ENCODE measurements at places on chromosomes 12 and 14.

GRCh38 chr14:20328705-20329104 lies 4.4 kb downstream of the CCNB1IP1 start:
- no peak for DNase-seq

DNA sequence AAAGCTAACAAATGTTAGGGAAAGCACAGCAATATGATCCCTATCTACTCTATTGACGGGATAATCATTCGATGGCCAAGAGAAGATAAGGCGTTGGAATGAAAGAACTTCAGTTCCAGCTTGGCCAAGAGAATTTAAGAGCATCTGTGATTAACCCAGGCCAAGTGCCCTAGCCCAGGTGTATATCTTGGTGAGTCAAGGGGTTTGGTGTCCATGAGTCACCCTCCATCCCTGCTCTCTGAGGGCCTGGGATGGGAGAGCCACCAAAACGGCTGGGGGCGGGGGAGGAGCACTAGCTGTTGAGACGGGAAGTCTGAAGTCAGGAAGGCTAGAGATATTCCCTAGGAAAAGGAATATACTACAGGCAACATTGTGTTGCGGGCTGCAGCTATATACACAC lies 13.0 kb downstream of the TBPL2 start:
- peak; percentile 25 for DNase-seq

GRCh38 chr12:96456265-96456974 lies 33.0 kb upstream of the CFAP54 start:
- DNase-seq: no peak

DNA sequence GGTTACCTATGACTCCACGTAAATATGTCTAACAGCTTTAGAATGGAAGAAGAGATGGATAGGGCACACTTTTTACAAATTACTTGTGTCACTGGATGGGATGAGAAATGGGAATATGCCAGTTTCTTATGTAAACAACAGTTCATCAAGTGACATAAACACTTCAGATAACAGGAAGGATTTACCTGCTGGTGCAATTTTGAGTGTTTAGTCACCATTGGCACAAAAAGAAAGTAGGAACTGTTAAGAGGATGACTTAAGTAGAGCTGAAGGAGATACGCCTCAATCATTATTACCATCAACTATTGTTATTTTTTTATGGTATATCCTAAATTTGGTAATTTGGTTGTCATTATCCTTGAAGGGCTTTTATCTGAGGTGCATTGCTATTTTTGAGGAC lies 83.2 kb downstream of the RMST start:
- no peak for DNase-seq

DNA sequence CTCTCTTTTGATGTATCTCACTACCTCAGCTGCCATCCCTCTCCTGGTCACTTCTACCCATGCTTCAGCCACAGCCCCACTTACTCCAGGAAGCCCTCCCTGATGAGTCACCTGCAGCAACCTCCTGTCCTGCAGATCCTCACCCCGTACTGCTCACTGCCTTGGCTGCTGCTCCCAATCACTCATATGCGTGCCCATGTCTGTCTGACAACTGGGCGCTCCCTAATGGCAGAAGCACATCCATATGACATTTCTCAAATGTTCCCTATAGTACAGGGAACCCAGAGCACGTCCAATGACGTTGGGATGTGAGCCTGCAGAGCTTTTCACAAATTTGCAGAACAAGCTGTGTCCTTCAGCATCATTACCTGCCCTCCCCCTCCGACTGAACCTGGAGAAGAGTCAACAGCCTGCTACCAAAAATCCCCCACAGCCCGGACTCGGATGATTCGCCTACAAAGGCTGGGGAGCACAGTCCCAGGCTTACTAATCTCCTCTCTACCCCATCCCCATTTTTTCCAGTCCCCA lies 90.0 kb downstream of the SINHCAF start:
- peak; percentile 34 for DNase-seq

DNA sequence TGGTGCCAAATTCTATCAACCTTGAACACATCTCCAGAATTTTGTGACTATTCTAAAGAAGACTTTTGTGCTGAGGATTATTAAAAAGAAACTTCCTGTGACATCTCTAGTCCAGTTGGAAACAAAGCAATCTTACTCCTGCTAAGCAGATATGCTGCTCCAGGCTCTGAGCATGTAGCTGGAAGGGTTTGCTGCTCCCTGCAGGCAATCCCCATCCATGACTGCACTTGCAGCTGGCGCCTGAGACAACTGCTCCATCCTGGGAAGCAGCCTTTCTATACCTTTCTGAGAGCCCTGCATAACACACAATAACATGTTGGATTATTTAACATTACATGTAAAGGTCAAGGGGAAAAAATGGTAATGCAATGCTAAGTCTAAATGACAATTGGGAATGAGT lies 105.1 kb downstream of the NDUFA12 start:
- peak; percentile 32 for DNase-seq

DNA sequence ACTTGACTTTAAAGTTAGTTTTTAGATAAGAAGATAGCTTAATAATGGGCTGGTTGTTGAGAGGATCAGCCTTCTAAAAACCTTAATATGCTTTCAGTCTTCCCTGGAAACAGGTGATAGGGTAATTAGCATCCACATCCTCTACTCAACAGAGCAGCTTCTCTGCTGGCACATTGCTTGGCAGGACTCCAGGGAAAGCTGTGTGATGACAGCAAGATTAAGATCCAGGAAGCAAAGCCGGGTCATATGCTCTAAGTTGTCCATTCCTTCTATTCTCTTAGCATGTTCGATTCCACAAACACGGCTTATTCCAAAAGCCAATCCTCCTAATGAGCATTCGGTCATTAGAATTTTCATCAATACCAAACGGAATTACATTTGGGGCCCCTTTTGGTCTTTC lies 87.0 kb downstream of the HMGA2 start:
- DNase-seq: peak; percentile 42

DNA sequence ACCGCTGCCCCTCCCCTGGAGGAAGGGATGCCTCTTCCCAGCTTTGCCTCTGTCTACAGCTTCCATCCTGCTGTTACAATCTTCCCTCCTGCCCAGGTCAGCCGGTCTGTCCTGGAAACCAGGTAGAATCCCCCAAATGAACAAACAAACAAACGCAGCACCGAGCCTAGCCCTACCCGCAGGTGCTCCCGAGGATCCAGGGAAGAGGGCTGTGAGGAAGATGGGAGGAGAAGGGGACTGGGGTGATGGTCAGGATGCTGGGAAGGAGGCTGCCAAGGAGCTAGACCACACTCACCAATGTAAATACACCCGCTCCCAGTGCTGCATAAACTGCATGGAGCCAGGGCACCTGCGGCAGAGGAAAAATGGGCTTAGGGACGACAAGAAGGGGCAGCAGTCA lies 16.6 kb downstream of the FAIM2 start:
- DNase-seq: no peak

DNA sequence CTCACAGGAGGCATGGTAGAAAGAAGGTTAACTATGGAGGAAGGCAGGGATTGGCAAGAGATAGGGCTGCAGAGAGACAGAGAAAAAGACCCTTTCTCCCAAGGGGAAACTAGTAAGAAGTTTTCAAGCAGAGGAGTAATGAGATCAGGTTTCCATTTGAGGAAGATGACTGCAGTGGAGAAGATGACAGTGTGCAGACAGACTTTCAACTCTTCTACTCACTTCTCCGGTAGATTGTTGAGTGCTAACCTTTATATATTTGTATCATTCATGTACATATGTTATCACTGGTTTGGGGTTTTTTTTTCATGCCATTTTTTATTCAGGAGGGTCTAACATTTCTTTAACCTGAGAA lies 5.9 kb upstream of the B3GNT4 start:
- DNase-seq: no peak

DNA sequence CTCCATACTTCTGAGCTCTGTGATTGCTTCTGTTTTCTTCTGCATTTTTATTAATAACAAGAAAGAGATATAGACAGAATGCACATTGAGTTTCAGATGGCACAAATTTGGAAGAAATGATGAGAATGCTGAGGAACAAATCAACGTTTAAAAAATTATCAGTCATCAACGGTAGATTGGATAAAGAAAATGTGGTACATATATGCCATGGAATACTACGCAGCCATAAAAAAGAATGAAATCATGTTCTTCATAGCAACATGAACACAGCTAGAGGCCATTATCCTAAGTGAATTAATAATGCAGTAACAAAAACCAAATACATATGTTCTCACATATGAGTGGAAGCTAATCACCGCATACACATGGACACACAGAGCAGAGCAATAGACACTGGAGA lies 81.8 kb downstream of the DUSP6 start:
- DNase-seq: no peak

GRCh38 chr12:118103601-118104382 lies at the start of gene VSIG10:
TSS of gene VSIG10 (minus strand) at chr12:118104011. CDS start at chr12:118103671, 340 bp downstream.
- DNase-seq: peak; percentile 81

DNA sequence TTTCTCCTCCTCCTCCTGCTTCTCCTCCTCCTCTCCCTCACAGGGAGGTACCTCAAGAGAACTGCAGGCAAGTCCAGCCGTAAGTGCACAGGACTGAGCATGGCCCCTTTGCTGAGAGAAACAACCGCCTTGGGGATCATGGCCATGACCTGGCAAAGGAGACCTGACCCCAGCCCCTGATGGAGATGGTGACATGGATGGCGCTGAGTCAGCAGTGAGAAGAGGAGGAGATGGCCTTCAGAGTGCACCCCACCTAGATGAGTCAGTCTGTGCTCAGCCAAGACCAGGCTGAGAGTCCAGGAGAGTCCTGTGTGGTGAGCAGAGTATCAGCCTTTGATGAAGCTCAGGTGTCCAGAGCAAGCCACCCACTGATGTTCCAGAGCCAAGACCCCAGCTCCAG lies 36.4 kb downstream of the MEG3 start:
- DNase-seq: peak; percentile 25

DNA sequence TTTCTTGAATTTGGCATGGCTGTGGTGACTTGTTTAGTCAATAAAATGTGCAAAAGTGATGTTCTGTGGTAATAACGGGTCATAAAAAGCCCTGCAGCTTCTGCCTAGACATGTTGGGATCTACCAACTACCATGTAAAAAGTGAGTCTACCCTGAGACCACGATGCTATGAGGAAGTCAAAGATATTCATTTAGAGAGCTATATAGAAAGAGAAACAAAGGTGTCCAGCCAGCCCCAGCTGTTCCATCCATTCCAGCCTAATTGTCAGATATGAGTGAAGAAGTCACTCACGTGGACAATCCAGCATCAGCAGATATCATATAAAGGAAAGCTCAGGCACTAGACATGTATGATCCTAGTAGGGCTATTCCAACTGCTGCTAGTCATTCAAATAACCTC lies 117.2 kb upstream of the SSTR1 start:
- no peak for DNase-seq

- peak; percentile 83 for DNase-seq
Observed at GRCh38 chr12:24821691-24822090, 127.2 kb downstream of the BCAT1 start.

GRCh38 chr12:108399514-108399913 lies 60.4 kb upstream of the CMKLR1 start:
- DNase-seq: no peak

GRCh38 chr12:99898645-99899044 lies 86.1 kb downstream of the ANKS1B start:
- DNase-seq: no peak

- DNase-seq: no peak
Observed at GRCh38 chr14:51224551-51224950, 15.5 kb upstream of the TMX1 start.

DNA sequence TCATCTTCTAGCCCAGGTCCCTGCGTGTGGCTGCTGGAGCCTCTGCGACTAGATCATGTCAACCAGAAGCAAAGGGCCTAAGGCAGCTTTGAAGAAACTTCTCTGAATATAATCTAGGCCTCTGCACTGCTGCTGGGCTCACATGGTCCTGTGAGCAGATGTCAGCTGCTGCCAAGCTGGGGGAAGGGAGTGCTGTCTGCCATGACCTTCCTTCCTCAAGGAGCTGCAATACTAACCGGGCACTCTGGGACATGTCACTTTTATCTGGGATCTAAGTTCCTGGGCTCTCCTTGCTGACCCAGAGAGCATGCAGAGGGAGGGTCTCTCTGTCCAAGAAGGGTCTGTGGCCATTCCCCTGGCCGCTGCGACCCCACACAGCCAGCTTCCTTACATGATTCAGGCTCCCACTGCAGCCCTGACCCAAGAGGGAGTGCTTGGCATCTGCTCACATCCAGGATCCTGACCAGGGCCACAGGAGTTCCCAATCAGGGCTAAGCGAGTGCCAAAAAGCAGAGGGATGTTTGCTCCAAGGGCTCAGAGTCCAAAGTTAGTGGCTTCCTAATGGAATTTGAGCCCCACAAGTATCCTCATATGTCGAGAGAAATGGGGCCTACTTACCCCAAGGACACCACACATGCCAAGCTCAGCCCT lies 74.0 kb downstream of the PLEKHG3 start:
- no peak for DNase-seq

- DNase-seq: no peak
Observed at GRCh38 chr14:91376547-91377477, 40.8 kb downstream of the CCDC88C start.

GRCh38 chr14:60355768-60356167 lies 106.7 kb downstream of the PPM1A start:
- DNase-seq: no peak

DNA sequence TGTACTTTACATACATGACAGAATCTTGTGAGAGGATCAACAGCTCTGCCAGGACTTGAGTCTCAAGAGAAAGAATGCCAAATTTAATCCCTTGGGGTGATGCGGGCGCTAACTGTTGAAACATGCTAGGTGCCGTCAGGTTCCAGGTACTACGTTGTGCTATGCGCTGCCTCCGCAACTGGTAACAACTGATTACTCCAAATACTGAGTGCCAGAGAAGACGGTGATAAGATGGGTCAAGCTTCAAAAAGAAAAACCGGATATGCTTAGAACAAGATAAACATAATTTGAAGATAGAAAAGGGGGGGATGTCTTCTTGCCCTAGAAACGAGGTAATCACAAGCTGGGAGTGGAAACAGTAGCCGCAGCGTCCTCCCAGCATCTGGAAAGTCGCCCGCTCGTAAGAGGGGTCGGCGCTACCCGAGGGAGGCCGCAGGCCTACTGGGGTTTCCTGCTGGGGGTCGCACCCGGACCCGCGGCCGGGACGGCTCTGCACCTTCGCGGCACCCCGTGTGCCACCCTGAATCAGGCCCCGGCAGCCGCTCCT lies 678 bp downstream of the ZBTB25 start:
- peak; percentile 38 for DNase-seq

DNA sequence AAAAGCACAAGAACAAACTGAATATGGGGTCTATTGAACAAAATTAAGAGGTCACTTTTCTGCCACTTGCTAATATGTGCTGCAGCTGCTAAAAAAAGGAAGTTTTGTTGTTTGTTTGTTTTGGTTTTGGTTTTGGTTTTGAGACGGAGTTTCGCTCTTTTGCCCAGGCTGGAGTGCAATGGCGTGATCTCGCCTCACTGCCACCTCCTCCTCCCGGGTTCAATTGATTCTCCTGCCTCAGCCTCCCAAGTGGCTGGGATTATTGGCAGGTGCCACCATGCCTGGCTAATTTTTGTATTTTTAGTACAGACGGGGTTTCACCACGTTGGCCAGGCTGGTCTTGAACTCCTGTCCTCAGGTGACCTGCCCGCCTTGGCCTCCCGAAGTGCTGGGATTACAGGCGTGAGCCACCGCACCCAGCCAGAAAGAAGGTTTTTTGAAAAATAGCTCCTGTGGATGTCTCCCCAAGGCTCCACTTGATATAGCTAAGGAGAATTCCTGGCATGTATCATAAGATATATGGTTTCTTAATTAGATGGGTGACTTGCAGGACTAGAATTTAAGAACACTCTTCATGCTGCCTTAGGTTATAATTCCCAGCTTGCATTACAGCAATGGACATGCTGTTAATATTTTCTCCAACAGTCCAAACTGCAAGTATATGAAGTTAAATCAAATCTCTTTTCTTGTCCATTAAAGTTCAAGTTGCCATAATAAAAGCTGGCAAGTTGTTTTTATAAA lies 237.6 kb upstream of the AMIGO2 start:
- DNase-seq: no peak

- no peak for DNase-seq
Observed at GRCh38 chr12:121797937-121798786, 4.7 kb upstream of the RHOF start.

Data from ELR (cell line).